ENCODE measurements at places on chromosomes 1 and 21. TPM values are rescaled to one million over a fixed set of nuclear protein-coding genes. Genes with fewer than 3 reads are reported as not detected.
A peak's percentile ranks its signal among the peaks of the same experiment; 100 is the strongest.

DNA sequence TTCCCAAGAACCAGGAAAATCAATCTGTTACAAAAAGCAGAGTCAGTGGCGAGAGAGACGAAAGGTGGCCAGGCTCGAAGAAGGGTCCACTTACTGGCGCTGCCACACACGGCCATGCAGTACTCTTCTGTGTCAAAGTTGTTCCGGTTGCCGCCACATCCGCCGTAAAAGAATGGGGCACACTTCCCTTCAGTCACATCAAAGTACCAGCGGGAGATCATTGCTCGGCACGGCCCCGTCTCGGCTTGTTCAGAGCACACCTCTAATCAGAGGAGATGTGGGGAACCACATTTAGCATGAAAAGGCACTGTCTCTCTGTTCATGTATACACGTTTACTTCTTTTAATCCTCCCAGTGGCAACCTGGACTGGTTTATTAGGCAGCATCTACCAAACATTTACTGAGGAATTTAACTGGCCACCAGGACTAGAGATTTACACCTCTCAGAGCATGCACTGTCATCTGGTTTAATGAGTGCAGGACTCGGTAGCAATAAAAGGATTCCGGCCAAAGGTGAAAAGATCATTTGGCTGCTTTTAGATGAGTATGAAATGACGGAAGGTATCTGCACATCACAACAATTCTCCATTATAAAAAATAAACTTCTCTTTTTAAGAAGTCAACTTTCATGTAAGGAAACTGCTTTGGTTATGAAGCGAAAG lies 170.5 kb downstream of the APP start:
- H3K27ac ChIP-seq = peak overlapping the region; percentile 98
- H3K4me1 ChIP-seq = peaks cover 76% of the 10 kb centered on the region
- no peaks in the 10 kb centered on the region for H3K27me3 ChIP-seq
- peaks cover 22% of the 10 kb centered on the region for H3K36me3 ChIP-seq
- no peak overlapping the region for H3K4me3 ChIP-seq

GRCh38 chr1:156025876-156026275 lies 5.1 kb upstream of the SSR2 start:
- peaks cover 5% of the 10 kb centered on the region for H3K4me1 ChIP-seq
- no peaks in the 10 kb centered on the region for H3K36me3 ChIP-seq
- peaks cover 28% of the 10 kb centered on the region for H3K27me3 ChIP-seq
- no peak overlapping the region for H3K4me3 ChIP-seq

- H3K4me3 ChIP-seq = no peak overlapping the region
- H3K27ac ChIP-seq = no peak overlapping the region
- DNase-seq = no peak
- H3K27me3 ChIP-seq = no peaks in the 10 kb centered on the region
Measured at GRCh38 chr1:159077120-159077961, 775 bp upstream of the AIM2 start.

- H3K27me3 ChIP-seq = no peaks in the 10 kb centered on the region
- no peak for DNase-seq
- H3K36me3 ChIP-seq = no peaks in the 10 kb centered on the region
- H3K4me3 ChIP-seq = no peak overlapping the region
- H3K27ac ChIP-seq = no peak overlapping the region
Measured at GRCh38 chr21:35204850-35205541, 155.9 kb upstream of the RUNX1 start.

GRCh38 chr1:93448983-93449804 lies 1.3 kb downstream of the FNBP1L start:
- H3K4me1 ChIP-seq = peaks cover 45% of the 10 kb centered on the region
- no peaks in the 10 kb centered on the region for H3K27me3 ChIP-seq
- peak overlapping the region; percentile 98 for H3K27ac ChIP-seq
- peak; percentile 77 for DNase-seq
- H3K4me3 ChIP-seq = peak overlapping the region; percentile 98
- no peaks in the 10 kb centered on the region for H3K36me3 ChIP-seq

GRCh38 chr1:209751627-209752231 lies 4.1 kb upstream of the TRAF3IP3 start:
- H3K4me1 ChIP-seq = peaks cover 10% of the 10 kb centered on the region
- no peaks in the 10 kb centered on the region for H3K36me3 ChIP-seq
- DNase-seq = no peak
- peaks cover 12% of the 10 kb centered on the region for H3K27me3 ChIP-seq
- H3K4me3 ChIP-seq = no peak overlapping the region

- peaks cover 16% of the 10 kb centered on the region for H3K4me1 ChIP-seq
- no peak overlapping the region for H3K27ac ChIP-seq
- DNase-seq = no peak
- peak overlapping the region; percentile 86 for H3K4me3 ChIP-seq
- no peaks in the 10 kb centered on the region for H3K36me3 ChIP-seq
Measured at GRCh38 chr1:181318858-181319235, 164.5 kb upstream of the CACNA1E start.

GRCh38 chr1:147151244-147151643 lies 21.0 kb downstream of the PRKAB2 start:
- peaks cover 2% of the 10 kb centered on the region for H3K36me3 ChIP-seq
- peaks cover 12% of the 10 kb centered on the region for H3K4me1 ChIP-seq
- DNase-seq = no peak
- H3K27me3 ChIP-seq = no peaks in the 10 kb centered on the region
- H3K27ac ChIP-seq = no peak overlapping the region

DNA sequence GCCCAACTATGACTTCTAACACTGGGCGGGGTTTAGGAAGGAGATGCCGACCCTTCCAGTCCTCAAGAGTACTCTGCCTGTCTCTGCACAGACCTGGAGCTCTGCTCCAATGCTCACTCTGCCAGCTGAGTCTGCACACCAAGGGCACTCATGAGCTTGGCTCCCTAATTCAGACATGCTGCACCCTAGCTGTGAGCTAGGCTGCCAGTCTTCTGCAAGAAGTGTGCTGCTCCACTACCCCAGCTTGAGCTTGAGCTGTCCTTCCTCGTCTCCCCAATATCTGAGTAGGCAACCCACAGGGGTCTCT lies 13.2 kb downstream of the TP53BP2 start:
- no peak overlapping the region for H3K4me3 ChIP-seq
- peaks cover 6% of the 10 kb centered on the region for H3K4me1 ChIP-seq
- H3K27me3 ChIP-seq = no peaks in the 10 kb centered on the region

GRCh38 chr1:64527786-64528185 lies 57.9 kb downstream of the CACHD1 start:
- no peak overlapping the region for H3K27ac ChIP-seq
- peaks cover 3% of the 10 kb centered on the region for H3K36me3 ChIP-seq
- no peak for DNase-seq
- H3K27me3 ChIP-seq = no peaks in the 10 kb centered on the region

DNA sequence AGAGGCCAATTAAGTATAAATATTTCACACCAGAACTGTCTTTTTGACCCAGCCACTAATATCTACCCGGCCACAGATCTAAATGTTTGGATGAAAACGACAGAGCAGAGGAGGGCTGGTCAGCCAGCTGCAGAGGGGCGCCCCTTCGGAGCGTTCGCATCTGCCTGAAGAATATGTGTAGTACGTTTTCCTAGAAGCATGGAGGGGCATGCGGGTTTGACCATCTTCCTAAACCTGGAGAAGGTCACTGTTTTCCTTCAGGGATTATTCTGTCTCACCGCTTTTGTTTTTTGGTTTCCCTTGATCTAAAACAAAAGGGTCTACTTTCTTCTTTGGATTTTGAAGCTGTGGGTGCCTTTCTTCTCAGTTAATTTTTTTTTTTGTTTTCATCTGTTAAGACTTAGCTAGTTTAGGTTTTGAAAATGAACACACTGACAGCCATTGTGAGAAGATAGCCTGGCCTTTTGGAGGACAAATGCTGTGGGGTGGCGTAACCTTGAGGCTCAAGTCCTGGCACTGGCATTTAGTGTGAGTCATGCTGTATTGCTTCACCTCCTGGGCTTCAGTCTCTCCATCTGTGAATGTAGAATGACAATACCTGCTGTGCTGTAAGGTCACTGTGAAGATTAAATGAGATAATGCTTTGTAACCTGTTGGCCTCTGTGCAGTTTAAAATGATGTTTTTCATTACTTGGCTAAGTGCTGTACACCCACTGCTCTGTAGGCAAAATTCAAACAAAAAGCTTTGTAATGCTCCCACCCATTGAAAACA lies 74.1 kb upstream of the IRF2BP2 start:
- peaks cover 13% of the 10 kb centered on the region for H3K4me1 ChIP-seq
- no peaks in the 10 kb centered on the region for H3K27me3 ChIP-seq
- H3K4me3 ChIP-seq = no peak overlapping the region
- no peak for DNase-seq
- H3K27ac ChIP-seq = peak overlapping the region; percentile 55

DNA sequence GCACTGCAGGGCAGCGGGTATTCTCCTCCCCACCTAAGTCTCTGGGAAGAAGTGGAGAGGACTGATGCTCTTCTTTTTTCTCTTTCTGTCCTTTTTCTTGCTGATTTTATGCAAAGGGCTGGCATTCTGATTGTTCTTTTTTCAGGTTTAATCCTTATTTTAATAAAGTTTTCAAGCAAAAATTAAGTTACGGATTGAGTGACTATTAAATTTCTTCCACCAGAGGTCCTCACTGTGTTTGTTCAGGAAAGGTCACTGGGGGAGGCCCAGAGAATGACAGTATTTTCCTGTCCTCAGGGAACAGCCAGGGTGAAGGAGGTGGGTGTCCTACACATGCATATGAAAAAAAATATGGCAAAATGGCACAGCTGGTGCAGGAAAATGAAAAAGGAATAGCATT lies 4.4 kb upstream of the ELF3 start:
- no peak for DNase-seq
- peaks cover 42% of the 10 kb centered on the region for H3K36me3 ChIP-seq
- 0 out of 2 replicates have a peak overlapping the region, but pooled peaks have one; percentile 43 for H3K27ac ChIP-seq
- H3K4me3 ChIP-seq = no peak overlapping the region
- no peaks in the 10 kb centered on the region for H3K27me3 ChIP-seq

DNA sequence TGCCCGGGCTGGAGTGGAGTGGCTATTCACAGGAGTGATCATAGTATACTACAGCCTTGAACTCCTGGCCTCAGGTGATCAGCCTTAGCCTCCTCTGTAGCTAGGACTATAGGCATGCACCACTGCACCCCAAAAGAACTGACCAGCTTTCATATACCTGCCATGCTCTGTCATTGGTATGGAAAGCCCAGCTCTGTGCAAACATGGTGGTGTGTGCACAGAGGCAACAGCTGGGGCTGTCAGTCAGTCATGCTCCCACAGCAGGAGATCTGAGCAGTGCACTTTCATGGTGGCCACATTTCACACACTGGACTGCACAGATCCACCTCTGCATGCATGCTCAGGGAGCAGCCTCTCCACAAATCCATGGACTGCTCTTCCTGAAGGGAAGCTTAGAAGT lies 8.8 kb upstream of the JAK1 start:
- H3K27ac ChIP-seq = no peak overlapping the region
- DNase-seq = no peak
- H3K4me1 ChIP-seq = peaks cover 12% of the 10 kb centered on the region

- H3K27ac ChIP-seq = peak overlapping the region; percentile 77
- H3K27me3 ChIP-seq = peaks cover 33% of the 10 kb centered on the region
- H3K4me3 ChIP-seq = peak overlapping the region; percentile 84
- H3K4me1 ChIP-seq = peaks cover 31% of the 10 kb centered on the region
Measured at GRCh38 chr1:115839029-115839678, 1.8 kb downstream of the NHLH2 start.

DNA sequence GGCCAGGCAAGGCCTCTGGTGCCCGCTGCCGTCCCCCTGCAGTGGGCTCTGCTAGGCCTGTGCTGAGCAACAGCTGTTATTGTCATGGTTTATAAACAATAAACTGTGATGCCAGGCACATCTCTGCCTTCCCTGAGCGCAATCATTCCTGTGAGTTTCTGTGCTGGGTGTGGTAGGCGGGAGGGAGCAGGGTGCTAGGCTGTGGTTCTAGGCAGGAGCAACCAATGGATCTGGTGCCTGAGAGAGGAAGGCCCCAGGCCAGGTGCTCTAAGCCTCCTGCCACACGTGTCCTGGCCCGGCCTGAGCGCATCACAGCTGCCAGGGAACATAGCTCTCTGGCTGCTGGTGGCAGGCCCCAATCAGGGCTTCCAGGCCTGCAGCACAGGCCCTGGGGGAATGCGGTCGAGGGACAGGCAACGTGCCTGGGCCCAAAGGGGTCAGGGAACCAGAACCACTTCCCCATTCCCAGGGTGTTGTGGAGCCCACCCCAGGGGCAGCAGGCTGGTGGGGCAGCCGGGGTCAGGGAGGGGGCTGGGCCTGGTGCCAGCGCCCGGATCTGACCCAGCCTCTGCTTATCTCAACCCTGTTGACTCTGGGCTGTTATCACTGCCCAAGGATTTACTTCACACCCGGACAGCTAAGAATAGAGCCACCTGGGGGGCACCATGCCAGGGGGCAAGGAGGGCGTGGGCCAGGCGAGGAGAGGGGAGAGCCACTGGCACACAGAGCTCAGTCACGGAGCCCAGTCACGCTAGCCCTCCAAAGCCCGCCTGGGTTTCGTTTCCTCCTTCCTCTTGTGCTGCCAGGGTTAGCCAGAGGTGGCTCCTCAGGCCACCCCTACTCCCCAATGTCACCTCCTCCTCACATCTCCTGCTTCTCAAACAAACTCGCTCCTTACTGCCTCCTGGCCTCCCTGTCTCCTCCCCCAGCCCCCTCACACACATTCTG lies 11.5 kb downstream of the TRIM46 start:
- H3K27ac ChIP-seq = peak overlapping the region; percentile 87
- no peak for DNase-seq
- H3K27me3 ChIP-seq = no peaks in the 10 kb centered on the region
- no peak overlapping the region for H3K4me3 ChIP-seq
- H3K36me3 ChIP-seq = peaks cover 10% of the 10 kb centered on the region

DNA sequence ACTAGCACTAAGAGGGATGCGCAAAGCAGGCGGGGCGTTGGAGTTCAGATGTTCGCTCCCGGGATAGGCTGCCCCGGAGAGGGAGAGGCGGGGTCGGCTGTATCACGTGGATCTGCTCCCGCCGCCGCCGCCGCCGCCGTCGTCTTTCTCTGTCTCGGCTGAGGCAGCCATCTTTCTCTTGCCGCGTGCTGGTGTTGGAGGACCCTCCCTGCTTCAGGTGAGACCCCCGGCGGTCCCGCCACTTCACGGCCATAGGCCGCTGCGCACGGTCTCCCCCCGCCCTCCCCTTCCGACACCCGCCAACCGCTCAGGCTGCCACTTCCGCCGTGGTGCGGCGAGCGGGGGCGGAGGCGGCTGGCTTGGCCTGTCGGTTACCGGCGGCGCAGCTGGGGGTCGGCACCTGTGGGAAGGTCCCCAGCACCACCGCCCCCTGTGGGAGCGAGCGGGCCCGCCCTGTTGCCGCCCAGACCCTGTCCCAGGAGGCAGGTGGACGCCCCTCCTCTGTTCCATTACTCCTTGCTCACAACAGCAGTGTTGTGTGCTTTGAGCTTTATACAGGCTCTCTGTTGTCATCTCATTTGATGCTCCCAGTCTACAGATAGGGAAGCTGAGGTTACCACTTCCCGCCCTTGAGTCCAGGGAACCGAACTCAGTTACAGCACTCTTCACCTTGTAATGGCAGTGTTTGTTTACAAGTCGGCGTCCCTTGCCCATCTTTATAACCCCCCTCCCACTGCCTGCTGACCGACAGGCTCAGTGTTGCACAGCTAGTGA lies at the start of gene BTF3L4:
TSS of gene BTF3L4 (plus strand) at position 133 of the 774 bp plus-strand sequence. CDS start 3,553 bp downstream, outside the sequence.
- peak within 1 kb of the TSS; percentile 99 for H3K27ac ChIP-seq
- peak within 1 kb of the TSS; percentile 97 for H3K4me3 ChIP-seq
- no peaks in the 10 kb centered on the region for H3K27me3 ChIP-seq
- H3K4me1 ChIP-seq = peaks cover 33% of the 10 kb centered on the region
- H3K36me3 ChIP-seq = peaks cover 33% of the 10 kb centered on the region

The RBP7 gene
- total RNA-seq = 3.2 TPM

The SELENOF gene
- total RNA-seq = 156 TPM

The BRINP2 gene
- 0.34 TPM for total RNA-seq

The CYP2J2 gene
- total RNA-seq = 0.46 TPM

The SLFNL1 gene
- not detected for total RNA-seq

The RAB25 gene
- total RNA-seq = 82.5 TPM

The RAB3B gene
- 34.1 TPM for total RNA-seq

The SLC25A44 gene
- 17.9 TPM for total RNA-seq

The MYOC gene
- not detected for total RNA-seq

The FABP3 gene
- 18.0 TPM for total RNA-seq

The PER3 gene
- total RNA-seq = 9.9 TPM

The ANGPTL7 gene
- not detected for total RNA-seq

The TFF2 gene
- 0.33 TPM for total RNA-seq

The EFNA3 gene
- total RNA-seq = 12.5 TPM

Measured in WTC11 (cell line).